ENCODE measurements at places on chromosomes 5 and 9. TPM values are rescaled to one million over a fixed set of nuclear protein-coding genes. Genes with fewer than 3 reads are reported as not detected.

Gene LARP1
- total RNA-seq: 372 TPM

DNA sequence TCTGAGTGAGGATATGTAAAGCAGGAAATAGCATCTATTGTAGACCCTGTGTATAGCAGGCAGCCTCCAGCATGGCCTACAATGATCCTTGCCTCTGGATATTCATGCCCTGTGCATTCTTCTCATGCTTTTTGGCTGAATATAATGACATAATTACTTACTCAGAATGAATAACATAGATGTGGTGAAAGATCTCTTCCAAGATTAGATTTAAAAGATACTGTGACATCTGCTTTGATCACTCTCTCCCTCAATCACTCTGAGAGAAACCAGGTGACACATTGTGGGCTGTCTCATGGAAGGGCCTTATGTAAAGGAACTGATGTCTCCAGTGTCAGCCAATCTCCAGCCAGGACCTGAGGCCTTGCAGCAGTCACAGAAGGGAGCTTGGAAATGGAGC is 376.7 kb downstream of the DNAH5 start:
- H3K27ac ChIP-seq: peak overlapping the region; percentile 77
- no peaks in the 10 kb centered on the region for H3K27me3 ChIP-seq
- H3K4me1 ChIP-seq: peaks cover 27% of the 10 kb centered on the region
- no peaks in the 10 kb centered on the region for H3K36me3 ChIP-seq
- H3K4me3 ChIP-seq: no peak overlapping the region
- peak; percentile 42 for DNase-seq

DNA sequence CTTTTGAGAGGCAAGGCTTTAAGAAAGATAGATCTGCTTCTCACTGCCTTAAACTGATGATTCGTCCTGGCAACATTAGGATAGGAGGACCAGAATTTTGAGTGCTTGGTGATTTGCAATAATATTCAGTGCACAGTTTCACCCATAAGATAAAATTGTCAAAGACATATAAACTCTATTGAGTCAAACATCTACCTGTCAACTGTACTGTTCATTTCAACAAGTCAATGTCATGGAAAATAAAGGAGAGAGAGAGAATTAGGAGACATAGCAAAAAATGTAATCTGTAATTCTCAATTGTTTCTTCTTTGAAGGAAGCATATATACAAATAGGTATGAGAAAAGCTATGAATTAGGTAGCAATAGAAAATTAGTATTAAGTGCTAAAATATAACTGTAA is 237.2 kb downstream of the CDH12 start:
- no peaks in the 10 kb centered on the region for H3K27me3 ChIP-seq
- no peak overlapping the region for H3K4me3 ChIP-seq
- no peaks in the 10 kb centered on the region for H3K36me3 ChIP-seq
- DNase-seq: no peak

- H3K36me3 ChIP-seq: no peaks in the 10 kb centered on the region
- H3K4me3 ChIP-seq: no peak overlapping the region
- no peak for DNase-seq
- no peak overlapping the region for H3K27ac ChIP-seq
- no peaks in the 10 kb centered on the region for H3K4me1 ChIP-seq
- no peaks in the 10 kb centered on the region for H3K27me3 ChIP-seq
Measured at GRCh38 chr5:83503662-83504061, 32.1 kb downstream of the VCAN start.

GRCh38 chr5:31218978-31219377 is 25.5 kb downstream of the CDH6 start:
- no peaks in the 10 kb centered on the region for H3K36me3 ChIP-seq
- no peak overlapping the region for H3K4me3 ChIP-seq
- peaks cover 84% of the 10 kb centered on the region for H3K4me1 ChIP-seq
- peak; percentile 83 for DNase-seq

- H3K27ac ChIP-seq: no peak overlapping the region
- peaks cover 12% of the 10 kb centered on the region for H3K4me1 ChIP-seq
- H3K27me3 ChIP-seq: no peaks in the 10 kb centered on the region
- H3K4me3 ChIP-seq: no peak overlapping the region
Measured at GRCh38 chr9:127163409-127163808, 41.0 kb upstream of the ANGPTL2 start.

DNA sequence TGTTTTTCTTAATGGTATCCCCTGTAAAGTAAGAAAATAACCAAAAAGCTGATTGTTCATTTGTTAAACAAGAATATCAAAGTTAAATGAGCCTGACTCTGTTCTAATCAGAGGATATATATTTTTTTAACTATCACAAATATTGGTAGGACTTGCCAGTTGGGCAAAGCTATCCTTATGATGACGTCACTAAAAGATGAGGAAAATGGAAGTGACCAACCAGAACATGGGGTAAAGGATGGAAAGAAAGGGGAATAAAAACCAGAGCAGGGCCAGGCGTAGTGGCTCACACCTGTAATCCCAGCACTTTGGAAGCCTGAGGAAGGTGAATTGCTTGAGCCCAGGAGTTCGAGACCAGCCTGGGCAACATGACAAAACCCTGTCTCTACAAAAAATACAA is 811.6 kb upstream of the DMAC1 start:
- no peaks in the 10 kb centered on the region for H3K27me3 ChIP-seq
- no peaks in the 10 kb centered on the region for H3K4me1 ChIP-seq
- H3K27ac ChIP-seq: no peak overlapping the region
- DNase-seq: no peak
- H3K36me3 ChIP-seq: no peaks in the 10 kb centered on the region
- no peak overlapping the region for H3K4me3 ChIP-seq

- no peak overlapping the region for H3K27ac ChIP-seq
- DNase-seq: no peak
- H3K4me3 ChIP-seq: no peak overlapping the region
- H3K4me1 ChIP-seq: no peaks in the 10 kb centered on the region
Measured at GRCh38 chr9:116094846-116095245, 58.7 kb upstream of the PAPPA start.

Gene IRGM
- total RNA-seq: 0.19 TPM

GRCh38 chr9:17719053-17719452 is 140.2 kb downstream of the SH3GL2 start:
- H3K4me1 ChIP-seq: no peaks in the 10 kb centered on the region
- no peak overlapping the region for H3K4me3 ChIP-seq
- no peak for DNase-seq
- H3K27me3 ChIP-seq: no peaks in the 10 kb centered on the region

Gene GABRB2
- not detected for total RNA-seq

- no peak for DNase-seq
- no peak overlapping the region for H3K4me3 ChIP-seq
- H3K36me3 ChIP-seq: peaks cover 10% of the 10 kb centered on the region
- no peak overlapping the region for H3K27ac ChIP-seq
Measured at GRCh38 chr9:113370806-113371325, 5.9 kb downstream of the HDHD3 start.

DNA sequence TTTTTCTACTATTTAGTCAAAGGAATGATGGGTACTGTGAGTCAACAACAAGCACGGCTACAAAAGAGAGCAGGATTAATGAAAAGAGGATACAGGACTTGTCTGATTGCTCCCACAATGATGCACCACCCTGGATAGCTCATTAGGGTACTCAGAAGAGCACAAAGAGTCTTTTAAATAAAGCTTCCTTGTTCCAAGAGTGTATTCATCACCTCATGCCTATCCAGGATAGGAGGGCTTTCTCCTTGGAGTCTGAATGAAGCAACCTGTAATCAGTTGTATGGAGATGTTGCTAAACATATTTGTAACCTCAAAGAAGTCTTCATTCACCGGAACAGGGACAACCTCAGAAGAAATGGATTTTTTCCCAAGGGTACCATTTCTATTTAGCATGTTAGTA is 219.5 kb upstream of the TMEM161B start:
- no peaks in the 10 kb centered on the region for H3K36me3 ChIP-seq
- H3K4me1 ChIP-seq: no peaks in the 10 kb centered on the region
- H3K27me3 ChIP-seq: no peaks in the 10 kb centered on the region

DNA sequence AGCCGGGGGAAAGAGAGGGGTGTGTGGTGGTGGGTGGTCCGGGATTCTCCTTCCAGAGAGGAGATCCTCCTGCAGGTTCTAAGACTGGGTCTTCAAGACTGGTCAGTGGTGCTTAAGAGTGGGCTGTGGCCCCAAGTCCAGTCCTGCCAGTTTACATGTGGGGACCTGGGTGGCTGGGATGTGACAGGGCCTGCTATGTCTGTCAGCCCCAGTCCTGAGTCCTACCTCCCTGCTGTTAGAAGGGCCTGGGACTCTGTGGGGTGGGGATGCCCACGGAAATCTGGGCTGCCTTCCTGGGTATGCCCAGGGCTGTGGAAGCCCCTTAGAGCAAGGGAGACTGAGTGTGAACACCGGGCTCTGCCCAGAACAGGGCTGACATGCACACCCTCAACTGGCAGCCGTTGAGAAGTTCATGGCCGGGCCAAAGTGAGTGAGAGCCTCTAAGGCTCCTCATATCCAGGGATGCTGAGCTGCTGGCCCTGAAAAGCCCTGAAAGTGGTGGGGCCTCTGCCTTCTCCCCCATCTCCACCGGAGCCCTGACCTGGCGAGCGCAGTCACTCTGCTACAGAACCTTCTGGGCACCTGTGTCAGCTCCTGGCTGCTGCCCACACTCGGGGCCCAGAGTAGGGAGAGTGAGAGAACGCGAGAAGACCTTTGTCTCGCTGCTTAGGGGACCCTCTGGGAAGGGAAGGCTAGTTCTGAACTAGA is 1.7 kb downstream of the PHF2 start:
- peaks cover 11% of the 10 kb centered on the region for H3K4me1 ChIP-seq
- DNase-seq: no peak
- no peak overlapping the region for H3K4me3 ChIP-seq
- H3K27ac ChIP-seq: peak overlapping the region; percentile 55

DNA sequence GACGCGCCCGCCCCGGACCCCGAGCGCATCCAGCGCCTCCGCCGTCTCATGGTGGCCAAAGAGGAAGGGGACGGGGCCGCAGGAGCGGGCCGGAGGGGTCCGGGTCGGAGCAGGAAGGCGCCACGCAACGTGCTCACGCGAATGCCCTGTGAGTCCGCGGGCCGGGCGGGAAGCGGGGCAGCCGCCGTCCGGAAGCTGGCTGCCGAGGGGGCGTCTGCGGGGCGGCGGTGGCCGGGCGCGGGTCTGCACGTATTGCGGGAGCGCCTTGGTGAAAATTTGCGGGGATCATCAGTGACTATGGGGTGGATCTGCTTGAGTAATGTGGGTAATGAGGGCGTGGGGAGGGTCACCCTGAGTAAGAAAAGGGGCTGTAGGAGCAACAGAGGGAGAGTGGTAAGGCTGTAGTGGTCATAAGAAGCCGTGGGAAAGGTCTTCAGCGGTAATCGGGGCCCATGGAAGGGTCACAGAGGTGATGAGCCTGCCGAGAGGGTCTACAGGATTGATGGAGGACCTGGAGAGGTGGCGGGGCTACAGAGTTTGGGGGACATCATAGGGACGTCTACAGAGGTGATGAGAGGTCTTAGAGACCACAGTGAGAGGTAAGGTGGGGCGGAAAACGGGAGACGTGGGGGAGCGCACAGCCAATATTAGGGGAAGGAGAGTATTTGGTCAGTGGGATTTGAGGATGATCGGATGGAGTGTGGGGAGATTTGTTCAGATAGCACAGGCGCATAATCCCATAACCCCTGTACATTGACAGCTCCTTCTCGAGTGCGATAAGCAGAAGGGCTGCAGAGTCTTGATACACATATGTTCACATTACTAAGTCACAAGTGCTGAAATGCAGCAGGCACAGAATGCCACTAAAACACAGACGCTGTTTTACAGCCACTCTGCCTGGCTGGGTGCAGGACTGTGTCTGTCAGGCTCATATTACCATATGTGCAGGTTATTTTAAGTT is 819 bp downstream of the LSM11 start:
- H3K27me3 ChIP-seq: no peaks in the 10 kb centered on the region
- 0 out of 2 replicates have a peak, but pooled peaks cover 6% of the 10 kb centered on the region for H3K4me1 ChIP-seq
- H3K4me3 ChIP-seq: peak overlapping the region; percentile 91
- no peaks in the 10 kb centered on the region for H3K36me3 ChIP-seq
- DNase-seq: no peak

- peaks cover 10% of the 10 kb centered on the region for H3K4me1 ChIP-seq
- peak overlapping the region; percentile 70 for H3K4me3 ChIP-seq
- peak overlapping the region; percentile 92 for H3K27ac ChIP-seq
- no peak for DNase-seq
Measured at GRCh38 chr9:130693101-130693425, 517 bp upstream of the EXOSC2 start.

DNA sequence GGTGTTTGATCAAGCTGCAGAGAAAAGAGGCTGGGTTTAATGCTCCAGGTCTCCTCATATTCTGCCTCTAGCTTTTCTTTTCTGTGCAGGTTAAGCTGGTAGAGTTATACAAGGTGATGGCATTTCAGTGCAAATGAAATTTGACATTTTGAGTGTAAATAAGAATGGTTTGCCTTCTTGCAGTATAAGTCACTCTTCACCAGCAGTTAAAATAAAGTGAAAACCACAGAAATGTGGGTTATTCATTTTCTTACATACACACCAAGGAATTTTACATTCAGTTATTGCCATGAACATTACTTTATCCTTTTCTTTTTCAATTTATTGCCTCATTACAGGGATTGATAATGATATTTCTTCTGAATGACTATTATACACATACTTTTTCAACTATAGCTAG is 337.5 kb upstream of the PCSK5 start:
- no peaks in the 10 kb centered on the region for H3K4me1 ChIP-seq
- H3K36me3 ChIP-seq: no peaks in the 10 kb centered on the region
- no peaks in the 10 kb centered on the region for H3K27me3 ChIP-seq
- no peak for DNase-seq
- no peak overlapping the region for H3K27ac ChIP-seq

DNA sequence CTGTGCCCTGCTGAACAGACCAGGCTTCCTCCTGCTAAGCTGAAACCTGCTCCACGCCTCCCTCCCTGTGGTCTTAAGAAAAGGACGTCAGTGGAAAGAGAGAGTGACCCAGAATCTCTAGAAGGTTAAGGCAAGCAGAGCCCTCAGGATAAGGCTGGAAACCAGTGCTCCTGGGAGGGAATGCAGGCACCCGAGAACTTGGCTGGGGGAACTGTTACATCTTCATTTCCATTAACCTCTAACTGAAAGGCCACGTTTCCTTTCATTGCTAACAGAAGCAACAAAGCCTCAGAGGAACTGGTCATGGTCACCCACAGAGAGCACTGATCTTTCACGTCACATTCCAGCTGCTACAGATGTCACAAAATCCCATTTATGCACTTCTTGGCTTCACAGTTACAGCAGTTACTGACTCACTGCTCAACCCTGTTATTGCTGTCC is 26.1 kb upstream of the AKNA start:
- no peak for DNase-seq
- no peaks in the 10 kb centered on the region for H3K36me3 ChIP-seq
- H3K4me1 ChIP-seq: no peaks in the 10 kb centered on the region
- H3K4me3 ChIP-seq: no peak overlapping the region
- no peaks in the 10 kb centered on the region for H3K27me3 ChIP-seq

- H3K36me3 ChIP-seq: no peaks in the 10 kb centered on the region
- H3K27me3 ChIP-seq: no peaks in the 10 kb centered on the region
- H3K27ac ChIP-seq: peak overlapping the region; percentile 48
- peaks cover 16% of the 10 kb centered on the region for H3K4me1 ChIP-seq
- no peak overlapping the region for H3K4me3 ChIP-seq
- DNase-seq: peak; percentile 75
Measured at GRCh38 chr9:107638521-107639310, 149.1 kb upstream of the KLF4 start.

- no peaks in the 10 kb centered on the region for H3K36me3 ChIP-seq
- H3K4me3 ChIP-seq: no peak overlapping the region
- no peaks in the 10 kb centered on the region for H3K4me1 ChIP-seq
Measured at GRCh38 chr5:78467752-78468357, 107.4 kb downstream of the SCAMP1 start.

Measured in Caco-2 (cell line).